GM12891 (cell line): ENCODE measurements at places on chromosomes 5 and 9.

DNA sequence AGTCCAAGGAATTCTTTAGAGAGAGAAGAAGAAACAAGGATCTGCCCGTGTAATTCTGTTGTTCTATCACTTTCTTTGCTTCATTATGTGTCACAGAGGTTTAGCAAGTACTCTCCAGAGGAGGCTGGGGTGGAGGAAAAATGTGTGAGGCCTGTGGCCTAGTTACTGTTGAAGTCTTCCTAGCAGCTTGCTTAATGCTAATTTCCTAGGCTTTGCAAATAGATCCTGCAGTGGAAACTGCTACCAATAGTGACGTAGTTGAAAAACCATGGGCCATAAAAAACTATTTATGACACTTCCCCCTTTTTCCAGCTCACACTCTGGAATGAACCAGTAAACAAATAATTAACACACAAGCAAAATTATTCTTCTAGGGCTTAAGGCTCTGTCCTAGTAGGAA lies 27.0 kb upstream of the C9orf72 start:
- no peak for DNase-seq

GRCh38 chr9:130549093-130549735 lies 30.2 kb upstream of the FUBP3 start:
- DNase-seq: no peak

DNA sequence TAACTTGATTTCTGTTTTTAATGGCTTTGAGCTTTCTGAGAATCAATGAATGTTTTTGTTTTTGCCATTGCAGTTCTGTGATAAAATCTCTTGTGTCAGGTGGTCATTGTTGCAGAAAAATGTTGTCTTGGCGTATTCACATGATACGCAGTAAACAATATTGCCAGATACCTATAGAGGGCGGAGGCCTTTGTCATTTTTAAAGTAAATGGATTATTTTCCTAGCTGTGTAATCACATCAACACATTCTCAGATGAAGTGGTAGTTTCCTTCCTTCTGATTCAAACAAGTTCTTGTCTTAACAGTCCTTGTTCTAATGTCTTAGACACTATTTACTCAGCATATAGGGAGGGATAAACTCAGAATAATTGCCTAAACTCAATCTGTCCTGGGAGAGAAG lies 109.9 kb upstream of the DAB2 start:
- no peak for DNase-seq

DNA sequence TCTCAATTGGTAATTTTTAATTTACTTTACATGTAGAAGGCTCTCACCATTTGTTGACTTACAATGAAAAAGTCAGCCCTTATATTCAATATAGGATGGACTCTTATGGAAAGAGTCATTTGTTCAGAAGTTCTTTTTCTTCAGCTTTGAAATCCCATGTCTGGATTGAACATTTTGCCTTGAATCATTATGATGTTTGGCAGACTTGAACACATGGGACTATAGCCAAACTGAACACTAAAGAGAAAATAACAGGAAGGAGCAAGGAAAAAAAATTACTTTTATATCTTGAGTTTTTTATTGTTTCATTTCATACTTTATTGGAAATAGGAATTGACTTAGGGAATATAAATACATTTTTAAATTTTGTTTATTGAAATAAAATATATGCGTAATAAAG lies 1503.0 kb downstream of the EFNA5 start:
- no peak for DNase-seq

GRCh38 chr5:154498591-154498990 lies 20.6 kb upstream of the HAND1 start:
- DNase-seq: no peak

GRCh38 chr5:2865856-2866255 lies 114.4 kb upstream of the IRX2 start:
- no peak for DNase-seq
